ENCODE measurements at places on chromosomes 11 and 22. TPM values are rescaled to one million over a fixed set of nuclear protein-coding genes. Genes with fewer than 3 reads are reported as not detected.

Gene TMEM151A
- total RNA-seq: 5.0 TPM

Gene BAIAP2L2
- total RNA-seq: 5.6 TPM

Gene OR52N4
- total RNA-seq: not detected

Gene TSSK2
- total RNA-seq: not detected

GRCh38 chr11:77322926-77323590 is 21.6 kb upstream of the GDPD4 start:
- DNase-seq: no peak

GRCh38 chr11:132264616-132265015 is 894.2 kb downstream of the NTM start:
- DNase-seq: no peak

GRCh38 chr22:44438481-44439131 is 59.4 kb downstream of the RTL6 start:
- no peak for DNase-seq

GRCh38 chr11:72240461-72241290 is 3.3 kb downstream of the PHOX2A start:
- DNase-seq: peak; percentile 34

DNA sequence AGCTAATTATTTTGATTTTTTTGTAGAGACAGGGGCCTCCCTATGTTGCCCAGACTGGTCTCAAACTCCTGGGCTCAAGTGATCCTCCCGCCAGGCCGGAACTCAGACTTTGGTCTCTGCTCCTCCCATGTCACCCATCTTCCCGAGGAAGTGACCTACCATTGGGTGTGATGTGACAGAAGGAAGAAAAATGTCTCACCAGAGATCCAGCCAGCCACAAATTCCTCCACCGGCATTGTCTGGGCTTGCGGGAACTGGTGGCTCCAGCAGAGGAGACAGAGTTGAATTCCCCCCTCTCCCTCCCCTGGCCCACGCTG is 772 bp downstream of the SLC25A45 start:
- DNase-seq: no peak

GRCh38 chr22:17117400-17117799 is 3.8 kb downstream of the TMEM121B start:
- no peak for DNase-seq

Data from GM23338 (cell line).